ENCODE measurements at places on chromosomes 2 and 18. TPM values are rescaled to one million over a fixed set of nuclear protein-coding genes. Genes with fewer than 3 reads are reported as not detected.

OBSL1 gene
- total RNA-seq, result 37.8 TPM

EML4 gene
- total RNA-seq, result 42.8 TPM

ITGAV gene
- total RNA-seq, result 258 TPM

GAD1 gene
- total RNA-seq, result 0.28 TPM

LYG1 gene
- 0.43 TPM for total RNA-seq

FSHR gene
- not detected for total RNA-seq

TMEM127 gene
- 11.8 TPM for total RNA-seq

NDUFS1 gene
- total RNA-seq, result 112 TPM

AAMP gene
- total RNA-seq, result 133 TPM

IER3IP1 gene
- total RNA-seq, result 39.0 TPM

AFF3 gene
- total RNA-seq, result 0.71 TPM

CRYGC gene
- total RNA-seq, result not detected

MDH1B gene
- 1.4 TPM for total RNA-seq

PJVK gene
- total RNA-seq, result 1.8 TPM

POTEC gene
- total RNA-seq, result under 0.01 TPM

FOXI3 gene
- not detected for total RNA-seq

MGAT4A gene
- 0.28 TPM for total RNA-seq

ITM2C gene
- total RNA-seq, result 110 TPM

BOLL gene
- not detected for total RNA-seq

LHCGR gene
- not detected for total RNA-seq

NPPC gene
- total RNA-seq, result 0.28 TPM

ATP6V1B1 gene
- 0.71 TPM for total RNA-seq

IL36B gene
- not detected for total RNA-seq

SP140 gene
- total RNA-seq, result under 0.01 TPM

B3GNT2 gene
- total RNA-seq, result 15.9 TPM

OXER1 gene
- under 0.01 TPM for total RNA-seq

KLHL14 gene
- total RNA-seq, result not detected

TTN gene
- under 0.01 TPM for total RNA-seq

TBC1D8 gene
- total RNA-seq, result 18.9 TPM

SLC30A3 gene
- under 0.01 TPM for total RNA-seq

FRZB gene
- 0.09 TPM for total RNA-seq

CFC1 gene
- total RNA-seq, result not detected

MC5R gene
- not detected for total RNA-seq

TMEM18 gene
- total RNA-seq, result 13.4 TPM

ATOH8 gene
- total RNA-seq, result 72.5 TPM

CFC1B gene
- not detected for total RNA-seq

FEV gene
- total RNA-seq, result not detected

DES gene
- total RNA-seq, result 3.7 TPM

POU3F3 gene
- not detected for total RNA-seq

RAX gene
- not detected for total RNA-seq

GPR155 gene
- 4.8 TPM for total RNA-seq

PRKAG3 gene
- not detected for total RNA-seq

FZD7 gene
- total RNA-seq, result 68.4 TPM

UPP2 gene
- not detected for total RNA-seq

GKN2 gene
- not detected for total RNA-seq

CAPN13 gene
- not detected for total RNA-seq

SCYGR4 gene
- not detected for total RNA-seq

VWC2L gene
- total RNA-seq, result not detected

ATL2 gene
- total RNA-seq, result 40.7 TPM

SLC4A5 gene
- 0.14 TPM for total RNA-seq

CABYR gene
- 3.6 TPM for total RNA-seq

DTNA gene
- 11.7 TPM for total RNA-seq

C2orf80 gene
- not detected for total RNA-seq

CD28 gene
- total RNA-seq, result under 0.01 TPM

SFT2D3 gene
- 3.8 TPM for total RNA-seq

GAL3ST2 gene
- total RNA-seq, result 0.18 TPM

MSGN1 gene
- not detected for total RNA-seq

Data from smooth muscle cell of bladder (primary cell).